ENCODE measurements at places on chromosomes 5 and 9.

GRCh38 chr9:37149666-37150308 lies 29.4 kb downstream of the ZCCHC7 start:
- no peak for DNase-seq

DNA sequence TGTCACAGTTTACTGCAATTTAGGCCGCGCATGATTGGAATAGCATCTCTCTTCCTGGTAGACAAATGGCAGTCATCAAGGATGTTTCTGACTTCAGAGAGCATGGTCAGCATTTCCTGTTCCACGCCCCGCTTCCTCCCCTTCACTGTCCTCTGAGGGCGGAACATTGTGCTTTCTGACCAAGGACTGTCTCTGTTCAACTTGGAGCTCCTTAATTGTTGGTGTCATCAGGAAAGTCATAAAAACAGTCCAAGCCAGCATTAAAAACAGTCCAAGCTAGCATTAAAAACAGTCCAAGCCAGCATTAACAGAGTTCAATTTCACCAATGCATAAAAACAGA lies 301.3 kb upstream of the IRX4 start:
- no peak for DNase-seq

GRCh38 chr5:141633871-141634561 lies 2.6 kb downstream of the HDAC3 start:
- no peak for DNase-seq

- no peak for DNase-seq
Observed at GRCh38 chr9:107288701-107289100, 5.6 kb downstream of the RAD23B start.

DNA sequence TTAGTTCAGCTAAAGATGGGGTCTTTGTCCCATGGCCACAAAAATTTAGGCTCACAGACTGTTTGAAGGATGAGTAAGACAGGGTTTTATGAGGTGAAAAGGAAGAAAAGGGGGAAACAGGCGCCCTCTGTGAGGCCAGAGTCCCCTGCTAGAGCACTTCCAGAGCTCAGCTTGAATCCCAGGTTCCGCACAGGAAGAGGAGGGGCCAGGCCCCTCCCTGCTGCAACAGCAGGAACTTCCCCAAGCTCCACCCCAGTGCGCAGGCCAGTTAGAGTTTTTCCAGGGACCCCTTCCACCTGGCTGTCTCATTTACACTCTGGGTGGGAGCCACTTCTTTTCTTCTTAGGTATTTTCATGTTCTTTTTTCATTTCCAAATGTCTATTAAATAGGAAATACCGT lies 480.8 kb downstream of the PSAT1 start:
- DNase-seq: no peak

GRCh38 chr5:114018186-114018585 lies 343.7 kb upstream of the KCNN2 start:
- DNase-seq: no peak

DNA sequence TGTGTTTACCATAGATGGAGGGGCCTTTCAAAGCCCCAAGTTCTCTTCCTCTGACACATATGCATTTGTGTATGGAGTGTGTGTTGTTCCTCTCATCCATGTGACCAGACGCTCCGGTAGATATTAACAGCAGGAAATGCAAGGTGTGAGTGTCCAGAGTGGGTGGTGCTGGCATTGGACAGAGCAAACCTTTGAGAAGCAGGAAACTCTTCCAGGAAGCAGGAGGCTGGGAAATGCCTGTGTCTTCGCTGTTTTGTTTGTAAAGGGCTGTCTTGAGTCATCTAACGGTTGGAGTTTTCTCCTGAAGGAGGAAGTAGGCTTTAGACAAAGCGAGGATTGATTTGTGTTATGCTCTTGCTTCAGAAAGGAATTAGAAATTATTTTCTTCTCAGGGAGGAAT lies 370.9 kb downstream of the PLK2 start:
- no peak for DNase-seq

GRCh38 chr5:107365320-107366109 lies 305.2 kb downstream of the EFNA5 start:
- DNase-seq: no peak

DNA sequence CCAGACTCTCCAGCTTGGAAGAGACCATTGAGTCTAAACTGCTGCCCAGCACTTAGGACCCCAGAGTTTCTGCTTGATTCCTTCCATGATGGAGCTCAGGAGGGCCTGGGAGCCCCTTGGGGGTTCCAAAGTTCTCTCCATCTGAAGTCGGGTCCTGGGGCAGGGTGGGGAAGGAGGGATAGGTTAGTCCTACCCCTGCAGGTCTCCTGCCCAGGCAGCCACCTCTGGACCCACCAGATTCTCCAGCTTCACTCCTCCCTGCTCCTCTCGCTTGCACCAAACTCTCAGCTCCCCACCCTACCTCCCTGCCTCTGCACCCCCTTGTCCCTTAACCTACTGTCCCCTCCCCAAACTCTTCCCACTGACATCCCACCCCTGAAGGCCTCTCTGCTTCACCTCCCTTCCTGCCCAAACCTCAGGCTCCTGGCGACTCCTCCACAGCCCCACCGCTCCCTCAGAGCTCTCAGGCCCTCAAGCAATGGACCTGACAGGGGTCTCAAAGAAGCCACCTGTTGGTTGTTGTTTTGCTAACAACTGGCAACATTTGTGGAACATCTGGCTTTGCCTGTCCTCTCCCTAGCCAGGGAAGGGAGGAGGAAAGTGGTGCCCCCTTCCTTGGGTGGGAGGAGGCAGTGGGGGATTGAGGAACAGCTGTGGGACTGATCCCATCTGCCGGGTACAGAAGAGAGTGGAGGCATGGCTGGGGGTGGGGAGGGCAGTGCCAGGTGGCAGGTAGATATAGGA lies 137.5 kb downstream of the RGS3 start:
- no peak for DNase-seq

- DNase-seq: no peak
Observed at GRCh38 chr9:127585161-127585819, 26.8 kb upstream of the STXBP1 start.

GRCh38 chr5:98301547-98301946 lies 471.9 kb upstream of the RGMB start:
- no peak for DNase-seq

- no peak for DNase-seq
Observed at GRCh38 chr5:128825826-128826225, 139.5 kb upstream of the SLC27A6 start.

DNA sequence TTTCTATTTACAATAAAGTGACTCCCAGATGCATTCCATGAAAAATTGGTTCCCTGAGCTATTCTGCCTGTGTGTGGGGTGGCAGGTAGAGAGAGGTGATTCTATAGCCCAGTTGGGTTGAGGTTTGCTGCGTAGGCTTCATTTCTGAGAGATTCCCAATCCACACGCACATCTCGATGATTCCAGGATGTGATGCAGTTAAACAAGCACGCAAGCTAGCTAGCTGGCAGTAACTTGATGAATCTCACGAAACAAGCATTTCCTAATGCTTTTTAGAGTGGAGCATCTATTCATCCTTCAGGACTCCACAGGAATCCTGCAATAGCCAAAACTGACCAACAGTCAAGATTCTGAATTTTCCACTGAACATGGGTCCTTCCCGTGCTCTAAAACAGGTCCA lies 43.8 kb upstream of the CER1 start:
- DNase-seq: no peak

GRCh38 chr9:92406477-92406876 lies 2.1 kb upstream of the OGN start:
- no peak for DNase-seq

DNA sequence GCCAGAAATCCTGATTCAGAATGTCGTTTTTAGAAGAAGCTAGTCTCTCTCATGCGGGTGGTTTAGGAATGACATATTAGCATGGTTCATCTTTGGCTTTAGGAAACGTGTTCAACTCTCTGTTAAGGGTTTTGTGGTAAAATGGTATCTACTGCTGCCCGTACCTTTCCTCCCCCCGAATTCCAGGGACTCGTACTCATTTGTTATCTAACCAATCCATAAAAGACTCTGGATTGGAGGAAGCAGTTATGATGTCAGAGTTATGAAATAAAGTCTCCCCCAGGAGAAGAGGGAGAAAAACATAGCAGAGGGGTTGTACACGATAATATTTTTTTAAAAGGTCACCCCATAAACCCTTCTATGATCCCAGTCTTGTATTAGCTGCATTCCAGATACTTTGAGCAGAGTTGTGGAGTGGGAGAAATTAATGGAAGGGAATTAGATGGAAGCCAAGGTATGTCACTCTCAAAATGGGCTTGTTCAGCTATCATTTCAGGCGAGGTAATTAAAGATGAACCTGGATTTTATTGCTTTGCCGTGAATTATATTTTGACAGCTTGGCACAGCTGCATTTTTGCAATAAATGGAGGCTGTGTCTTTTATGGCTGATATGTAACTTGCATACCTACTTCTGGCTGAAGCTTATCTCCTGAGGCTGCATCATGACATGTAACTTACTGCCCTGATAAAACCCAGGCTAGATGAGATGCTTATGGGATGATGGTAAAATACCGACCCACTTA lies 31.3 kb downstream of the RAI14 start:
- no peak for DNase-seq

DNA sequence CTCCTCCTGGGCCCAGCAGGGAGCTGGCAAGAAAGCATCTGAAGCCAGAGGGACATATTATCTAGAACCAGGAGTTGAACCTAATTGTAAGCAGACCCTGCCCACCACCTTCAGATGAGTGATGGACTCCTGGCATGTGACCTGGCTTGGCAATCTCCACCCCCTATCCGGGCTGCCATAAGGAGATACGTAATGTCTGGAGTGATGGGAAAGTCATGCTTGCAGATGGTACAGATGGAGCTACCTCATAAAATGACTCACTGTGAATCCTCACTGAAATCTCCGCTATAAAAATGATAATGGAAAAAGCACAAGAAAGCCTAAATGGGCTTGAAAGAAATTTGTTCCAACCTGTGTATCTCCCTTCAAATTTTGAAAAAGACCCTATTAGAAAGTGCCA lies 157.5 kb downstream of the DMRT2 start:
- no peak for DNase-seq

DNA sequence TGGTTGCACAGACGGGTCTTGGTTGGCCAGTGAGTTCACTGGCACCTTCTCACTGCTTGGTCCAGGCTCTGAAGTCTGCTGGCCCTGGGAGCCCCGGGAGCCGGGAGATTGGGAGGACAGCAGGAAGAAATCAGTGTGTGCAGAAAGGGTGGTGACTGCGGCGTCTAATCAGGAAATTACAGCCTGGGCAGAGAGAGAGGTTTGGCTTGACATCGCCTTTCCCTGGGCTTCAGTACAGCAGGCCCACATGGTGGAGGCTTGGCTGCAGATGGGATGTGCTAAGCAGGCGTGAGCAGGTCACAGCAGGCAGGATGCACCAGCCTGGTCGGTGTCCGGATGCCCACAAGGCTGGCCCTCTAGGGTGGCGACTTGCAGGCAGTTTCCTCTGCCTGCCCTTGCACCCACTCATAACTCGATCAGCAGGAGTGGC lies 17.2 kb downstream of the PITX1 start:
- no peak for DNase-seq

GRCh38 chr9:131934673-131935072 lies 145.0 kb downstream of the MED27 start:
- DNase-seq: no peak

GRCh38 chr5:76419597-76420298 lies 16.7 kb downstream of the IQGAP2 start:
- DNase-seq: no peak

GRCh38 chr5:122316656-122317055 lies 4.6 kb downstream of the SNCAIP start:
- DNase-seq: no peak

DNA sequence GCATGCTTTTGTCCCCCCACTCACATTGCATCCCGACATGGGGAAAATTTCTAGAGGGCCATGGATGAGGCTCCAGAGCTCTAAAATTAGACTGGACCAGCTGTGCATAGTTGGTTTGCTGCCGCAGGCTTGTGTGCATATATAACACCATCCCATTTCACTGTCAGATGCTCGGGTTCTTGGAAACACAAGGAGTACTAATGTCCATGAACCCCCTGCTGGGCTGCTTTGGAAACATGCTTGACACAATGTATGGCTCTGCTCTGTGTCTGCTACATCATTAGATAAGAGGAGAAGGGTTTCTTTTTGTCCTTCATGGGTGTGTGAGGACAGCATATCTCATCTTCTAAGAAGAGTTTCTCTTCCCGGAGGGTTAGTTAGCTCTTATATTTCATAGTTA lies 292.1 kb upstream of the RORB start:
- no peak for DNase-seq

- DNase-seq: no peak
Observed at GRCh38 chr5:109982966-109983534, 293.3 kb downstream of the MAN2A1 start.

- no peak for DNase-seq
Observed at GRCh38 chr9:122338994-122339393, 31.8 kb upstream of the PTGS1 start.

- no peak for DNase-seq
Observed at GRCh38 chr9:114141553-114142402, 13.6 kb upstream of the COL27A1 start.

DNA sequence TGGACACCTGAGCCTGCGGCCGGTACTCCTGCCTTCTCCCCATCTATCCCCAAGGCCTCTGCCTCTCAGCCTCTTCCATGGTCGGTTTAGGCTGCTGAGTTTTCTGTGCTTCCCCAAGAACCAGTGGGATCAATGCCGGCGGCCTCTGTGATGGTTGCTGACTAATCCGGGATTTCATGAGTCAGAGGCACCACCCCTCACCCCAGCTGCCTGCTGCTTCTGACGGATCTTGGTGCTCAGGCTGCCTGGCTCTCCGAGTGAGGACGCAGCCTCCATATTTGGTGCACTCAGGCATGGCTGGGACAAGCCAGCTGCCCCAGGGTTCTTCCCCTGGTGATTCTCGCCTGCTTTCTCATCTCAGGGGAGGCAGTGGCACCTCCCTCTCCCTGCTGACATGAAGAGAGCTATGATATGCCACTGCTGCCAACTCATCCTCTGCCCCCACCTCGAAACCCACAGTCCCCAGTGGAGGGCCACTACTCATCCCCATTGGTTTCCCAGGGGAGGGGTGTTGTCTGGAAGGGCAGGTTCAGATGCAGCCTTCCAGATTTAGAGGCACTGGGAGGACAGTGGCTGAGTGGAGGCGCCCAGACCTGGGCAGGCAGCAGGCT lies 3.3 kb upstream of the MAN1B1 start:
- no peak for DNase-seq

GRCh38 chr5:154466671-154467070 lies 11.4 kb downstream of the HAND1 start:
- DNase-seq: no peak

GRCh38 chr9:92455217-92455616 lies 27.1 kb downstream of the ASPN start:
- DNase-seq: no peak

GRCh38 chr5:149603920-149604319 lies 22.6 kb downstream of the ARHGEF37 start:
- DNase-seq: no peak

- DNase-seq: no peak
Observed at GRCh38 chr5:92051741-92052140, 668.6 kb upstream of the ARRDC3 start.
